ENCODE measurements at places on chromosomes 3 and 15.

DNA sequence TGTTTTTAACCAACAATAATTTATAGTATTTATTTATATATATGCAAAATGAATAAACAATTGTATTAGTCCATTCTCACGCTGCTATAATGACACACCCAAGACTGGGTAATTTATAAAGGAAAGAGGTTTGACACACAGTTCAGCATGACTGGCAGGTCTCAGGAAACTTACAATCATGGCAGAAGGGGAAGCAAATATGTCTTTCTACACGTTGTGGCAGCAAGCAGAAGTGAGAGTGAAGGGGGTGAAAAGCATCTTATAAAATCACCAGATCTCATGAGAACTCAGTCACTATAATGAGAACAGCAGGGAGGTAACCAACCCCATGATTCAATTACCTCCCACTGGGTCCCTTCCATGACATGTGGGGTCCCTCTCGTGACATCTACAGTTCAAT, 162.8 kb upstream of the SLITRK3 start:
- DNase-seq = no peak

- no peak for DNase-seq
Observed at GRCh38 chr3:126515066-126515706, 2.4 kb downstream of the UROC1 start.

DNA sequence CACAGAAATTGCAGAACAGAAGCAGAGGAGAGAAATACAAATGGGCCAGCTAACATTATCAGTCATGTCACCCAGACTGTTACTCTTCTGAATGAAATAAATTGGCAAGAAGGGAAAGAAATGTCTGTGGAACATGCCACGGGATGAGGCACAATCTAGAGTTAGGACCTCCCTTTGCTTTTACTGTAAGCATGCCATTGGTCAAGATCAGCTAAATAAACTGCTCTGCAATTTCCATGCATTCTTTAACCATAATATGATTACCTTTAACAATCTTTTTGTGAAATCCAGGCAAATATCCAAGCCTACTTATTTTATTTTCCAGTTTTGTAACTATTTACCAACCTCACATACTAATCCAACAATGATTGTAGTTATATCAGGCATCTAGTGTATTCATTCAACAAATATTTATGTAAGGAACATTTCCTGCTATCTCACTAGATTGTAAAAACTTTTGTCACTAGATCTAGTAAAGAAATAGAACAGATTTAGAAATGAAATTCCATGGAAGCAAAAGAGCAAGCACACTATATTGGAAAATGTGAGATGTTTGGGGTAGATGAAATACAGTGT, 383.4 kb downstream of the MECOM start:
- no peak for DNase-seq

DNA sequence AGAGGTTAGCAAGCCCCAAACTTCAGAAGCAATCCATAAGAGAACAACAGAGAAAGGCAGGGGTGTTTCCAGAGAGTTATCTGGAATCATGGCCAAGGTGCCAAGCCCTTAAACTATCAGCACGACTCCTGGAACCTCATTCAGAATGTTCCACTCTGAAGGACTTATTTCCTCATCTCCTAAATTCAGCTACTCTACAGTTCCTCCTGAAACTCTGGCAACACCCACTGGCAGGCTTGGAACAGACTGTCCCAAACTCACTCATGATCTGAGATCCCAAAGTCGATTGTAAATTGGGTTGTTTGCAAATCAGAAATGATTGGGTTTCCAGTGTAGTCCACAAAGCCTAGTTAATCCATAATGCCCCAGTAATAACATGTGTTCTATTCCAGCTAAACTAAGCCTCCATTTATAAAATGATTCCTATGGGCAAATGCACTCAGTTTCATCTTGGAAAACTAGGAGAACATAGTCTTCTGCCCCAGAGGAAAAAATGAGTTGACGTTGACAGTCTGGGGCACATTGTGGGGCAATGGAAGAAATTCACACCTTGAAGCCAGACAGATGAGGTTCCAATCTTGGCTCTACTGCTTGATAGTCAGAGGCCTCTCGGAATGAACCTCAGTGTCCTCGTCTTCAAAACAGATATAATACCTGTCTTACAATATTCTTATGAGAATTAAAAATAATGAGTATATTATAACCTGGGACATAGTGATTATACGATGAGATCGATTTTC, 65.9 kb downstream of the SLCO2A1 start:
- no peak for DNase-seq

GRCh38 chr3:169082076-169082475, 581.4 kb downstream of the MECOM start:
- no peak for DNase-seq

- DNase-seq = no peak
Observed at GRCh38 chr3:61877359-61878138, 316.2 kb downstream of the PTPRG start.

DNA sequence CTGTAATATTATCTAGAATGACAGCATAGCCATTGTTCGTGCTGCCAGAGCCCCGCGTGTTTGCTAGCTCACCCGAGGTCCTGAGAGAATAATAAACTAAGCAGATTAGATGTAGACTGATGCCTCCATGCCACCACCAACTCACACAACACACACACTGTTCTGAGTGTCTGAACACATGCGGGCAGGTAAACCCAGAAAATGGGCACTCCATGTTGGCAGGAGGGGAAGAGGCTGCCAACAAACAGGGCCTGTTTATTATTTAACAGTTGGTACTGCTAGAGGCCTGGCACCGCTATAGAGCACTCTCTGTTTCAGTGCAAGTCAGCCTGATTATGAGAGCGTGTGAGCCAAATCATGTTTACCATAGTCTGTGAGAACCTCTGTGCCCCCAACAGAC, 299.0 kb downstream of the ZBTB20 start:
- DNase-seq = no peak

- peak; percentile 13 for DNase-seq
Observed at GRCh38 chr3:123244128-123244527, 42.4 kb downstream of the SEC22A start.

GRCh38 chr3:138433892-138434275, 532 bp upstream of the ESYT3 start:
- DNase-seq = no peak

- no peak for DNase-seq
Observed at GRCh38 chr3:117892431-117892841, 1142.2 kb downstream of the IGSF11 start.

DNA sequence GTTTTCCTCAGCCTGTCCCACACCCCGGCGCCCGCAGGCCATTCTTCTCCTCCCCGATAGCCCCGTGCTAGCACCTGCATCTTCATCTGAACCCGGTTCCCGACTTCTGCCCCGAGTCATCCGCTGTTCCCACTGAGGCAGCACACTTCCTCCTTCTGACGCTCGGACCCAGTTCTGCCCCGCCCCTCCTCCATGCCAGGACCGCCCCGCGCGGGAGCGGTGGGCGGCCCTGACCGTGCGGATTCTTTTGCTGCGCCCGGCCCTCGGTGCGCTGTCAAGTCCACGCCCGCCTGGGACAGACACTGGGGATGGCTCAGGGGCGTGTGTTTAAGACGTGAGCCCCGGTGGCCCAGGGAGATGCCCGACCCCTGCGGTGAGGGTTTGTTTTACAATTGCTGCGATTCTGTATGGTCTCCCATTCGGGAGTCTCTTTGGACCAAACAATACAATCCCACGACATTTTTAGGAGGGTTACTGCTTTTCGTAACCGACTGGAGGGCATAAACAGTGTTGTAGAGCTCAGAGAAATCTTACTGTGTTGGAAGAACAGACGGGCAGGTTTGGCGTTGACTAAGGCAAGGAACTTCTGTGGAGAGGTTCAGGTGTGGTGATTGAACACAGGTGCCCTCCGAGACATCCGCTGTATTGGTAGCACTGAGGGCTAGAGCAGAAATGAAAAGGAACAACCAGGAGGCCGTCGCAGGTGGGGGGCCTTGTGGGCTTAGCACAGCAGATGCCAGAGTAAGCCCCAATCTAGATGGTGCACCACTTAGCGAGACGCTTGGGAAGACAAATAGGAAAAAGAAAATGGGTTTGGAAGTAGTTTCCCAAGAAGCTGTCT, 716 bp downstream of the PTPN23 start:
- peak; percentile 79 for DNase-seq

DNA sequence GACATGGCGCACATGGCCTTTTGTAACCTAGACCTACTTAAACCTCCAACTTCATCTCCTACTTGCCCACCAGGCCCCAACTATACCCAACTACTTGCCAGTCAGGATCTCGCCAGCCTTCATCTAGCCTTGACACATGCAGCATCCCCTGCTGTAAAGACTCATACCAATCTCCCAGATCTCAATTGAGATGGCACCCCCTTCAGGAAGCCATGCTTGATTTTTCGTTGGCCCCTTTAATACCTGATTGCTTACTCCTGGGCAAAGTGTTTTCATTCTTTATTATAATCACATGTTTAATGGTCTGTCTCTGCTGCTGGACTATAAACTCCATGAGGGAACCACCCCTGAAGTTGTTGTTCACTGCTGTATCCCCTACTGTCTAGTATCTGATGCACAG, 150.8 kb downstream of the SOX2 start:
- no peak for DNase-seq

DNA sequence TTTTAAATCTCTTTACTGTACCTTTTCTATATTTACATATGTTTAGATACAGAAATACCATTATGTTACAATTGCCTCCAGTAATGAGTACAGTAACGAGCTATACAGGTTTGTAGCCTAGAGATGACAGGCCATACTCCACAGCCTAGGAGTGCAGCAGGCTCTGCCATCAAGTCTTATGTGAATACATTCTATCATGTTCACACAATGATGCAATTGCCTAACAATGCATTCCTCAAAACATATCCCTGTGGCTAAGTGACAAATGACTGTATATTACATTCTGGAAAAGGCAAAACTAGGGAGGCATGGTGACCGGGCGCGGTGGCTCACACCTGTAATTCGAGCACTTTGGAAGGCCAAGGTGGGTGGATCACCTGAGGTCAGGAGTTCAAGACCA, 192.4 kb upstream of the IGF1R start:
- no peak for DNase-seq

DNA sequence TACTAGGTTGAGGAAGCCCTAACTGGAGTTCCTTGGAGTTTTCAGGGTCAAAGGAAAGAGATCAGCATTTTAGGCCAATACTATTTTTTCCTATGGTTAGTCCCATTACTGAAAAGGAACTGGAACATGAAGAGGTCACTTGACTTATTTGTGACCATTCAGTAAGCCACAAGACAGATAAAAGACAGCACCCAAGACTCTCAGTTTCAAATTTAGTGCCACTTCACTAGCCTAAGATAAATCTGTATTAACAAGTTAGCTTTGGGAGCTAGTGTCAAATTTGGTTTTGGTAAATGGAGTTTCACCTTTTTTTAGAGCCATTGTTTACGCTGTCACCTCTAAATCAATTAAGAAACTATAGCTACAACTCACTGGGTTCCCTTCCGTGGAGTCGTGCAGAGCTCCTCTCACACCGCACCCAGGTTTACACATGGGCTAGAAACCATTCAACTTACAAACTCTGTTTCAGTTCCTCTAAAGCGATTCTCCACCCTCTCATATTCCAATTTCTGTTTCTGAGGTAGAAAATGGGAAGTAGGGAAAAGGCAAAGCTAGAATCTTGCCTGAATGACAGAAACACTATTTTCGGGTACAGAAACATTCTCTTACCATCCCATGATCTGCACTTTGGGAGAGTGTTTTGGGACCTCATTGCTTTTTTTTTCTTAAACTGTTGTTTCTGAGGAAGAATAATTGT, 14.4 kb downstream of the CCDC32 start:
- peak; percentile 16 for DNase-seq

DNA sequence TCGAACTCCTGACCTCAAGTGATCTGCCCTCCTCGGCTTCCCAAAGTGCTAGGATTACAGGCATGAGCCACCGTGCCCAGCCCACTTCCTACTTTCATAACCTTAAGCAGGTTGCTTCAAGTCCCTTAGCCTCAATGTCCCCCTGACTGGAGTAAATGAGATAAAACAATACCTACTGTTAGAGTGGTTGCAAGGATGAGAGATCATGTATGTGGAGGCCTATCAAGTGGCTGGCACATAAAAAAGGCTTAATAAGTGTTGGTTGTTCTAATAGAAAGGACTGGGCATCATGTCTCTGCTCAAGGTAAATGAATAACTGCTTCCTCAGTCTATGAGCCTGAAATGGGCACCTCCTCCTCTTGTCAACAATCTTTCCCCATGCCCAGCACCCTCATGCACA, 25.9 kb upstream of the UBE2E1 start:
- no peak for DNase-seq

DNA sequence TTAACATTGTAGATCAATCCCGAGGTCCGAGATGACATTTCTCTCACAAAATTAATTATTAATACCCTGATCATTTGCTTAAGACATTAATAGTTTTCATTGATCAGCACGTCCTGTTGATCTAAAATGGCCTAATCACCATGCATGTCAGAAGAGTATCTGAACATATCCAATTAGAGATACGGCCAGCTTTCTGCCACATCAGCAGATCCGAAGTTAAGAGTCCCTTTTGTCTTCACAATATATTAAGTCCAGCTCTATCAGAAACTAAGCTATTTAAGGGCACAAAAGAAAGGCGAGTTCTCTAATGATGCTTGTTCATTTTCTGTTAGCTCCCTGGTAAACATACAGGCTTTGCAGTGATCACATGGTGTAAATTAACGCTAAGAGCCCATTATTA, 470.3 kb downstream of the CNTN4 start:
- DNase-seq = no peak

- no peak for DNase-seq
Observed at GRCh38 chr15:69325456-69325971, 26.8 kb downstream of the PAQR5 start.

Data from CD4-positive, alpha-beta T cell treated with Interleukin-17A for 1 hour (primary cell).